WTC11 (cell line): ENCODE measurements at places on chromosomes 16 and 17. TPM values are rescaled to one million over a fixed set of nuclear protein-coding genes. Genes with fewer than 3 reads are reported as not detected.

DNA sequence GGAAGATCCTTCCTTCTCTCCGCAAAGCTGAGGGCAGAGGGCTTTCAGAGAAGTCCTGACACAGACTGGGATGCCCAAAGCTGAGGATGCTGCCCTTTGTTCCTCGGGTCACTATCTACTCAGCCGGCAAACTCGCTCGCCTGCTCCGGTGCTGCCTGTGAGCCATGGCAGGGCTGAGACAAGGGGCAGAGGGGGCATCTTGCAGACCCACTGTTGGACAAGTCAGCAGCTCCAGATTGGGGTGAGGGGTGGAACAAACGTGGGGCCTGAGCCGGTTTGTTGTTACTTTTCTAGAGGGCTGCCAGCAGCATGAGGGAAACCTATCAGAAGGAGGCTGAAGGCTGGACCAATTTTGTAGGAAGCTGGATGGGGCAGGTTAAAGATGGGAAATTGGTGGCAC lies 47.1 kb upstream of the PIK3R6 start:
- H3K27me3 ChIP-seq = peaks cover 4% of the 10 kb centered on the region; the same call in 1 of the 2 replicates
- H3K4me3 ChIP-seq = no peak overlapping the region
- H3K27ac ChIP-seq = no peak overlapping the region
- no peak for DNase-seq
- H3K4me1 ChIP-seq = no peaks in the 10 kb centered on the region
- H3K36me3 ChIP-seq = peaks cover 10% of the 10 kb centered on the region

DNA sequence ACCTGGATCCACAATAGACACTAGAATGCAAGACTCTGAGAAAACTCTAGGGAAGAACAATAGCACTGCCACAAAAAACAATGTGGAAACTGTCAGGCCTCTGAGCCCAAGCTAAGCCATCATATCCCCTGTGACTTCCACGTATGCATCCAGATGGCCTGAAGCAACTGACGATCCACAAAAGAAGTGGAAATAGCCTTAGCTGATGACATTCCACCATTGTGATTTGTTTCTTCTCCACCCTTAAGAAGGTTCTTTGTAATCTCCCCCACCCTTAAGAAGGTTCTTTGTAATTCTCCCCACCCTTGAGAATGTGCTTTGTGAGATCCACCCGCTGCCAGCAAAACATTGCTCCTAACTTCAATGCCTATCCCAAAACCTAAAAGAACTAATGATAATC lies 39.2 kb upstream of the TNRC6C start:
- peaks cover 3% of the 10 kb centered on the region for H3K27me3 ChIP-seq
- H3K27ac ChIP-seq = peak overlapping the region; percentile 12
- no peak overlapping the region for H3K4me3 ChIP-seq
- H3K36me3 ChIP-seq = peaks cover 11% of the 10 kb centered on the region
- DNase-seq = no peak

DNA sequence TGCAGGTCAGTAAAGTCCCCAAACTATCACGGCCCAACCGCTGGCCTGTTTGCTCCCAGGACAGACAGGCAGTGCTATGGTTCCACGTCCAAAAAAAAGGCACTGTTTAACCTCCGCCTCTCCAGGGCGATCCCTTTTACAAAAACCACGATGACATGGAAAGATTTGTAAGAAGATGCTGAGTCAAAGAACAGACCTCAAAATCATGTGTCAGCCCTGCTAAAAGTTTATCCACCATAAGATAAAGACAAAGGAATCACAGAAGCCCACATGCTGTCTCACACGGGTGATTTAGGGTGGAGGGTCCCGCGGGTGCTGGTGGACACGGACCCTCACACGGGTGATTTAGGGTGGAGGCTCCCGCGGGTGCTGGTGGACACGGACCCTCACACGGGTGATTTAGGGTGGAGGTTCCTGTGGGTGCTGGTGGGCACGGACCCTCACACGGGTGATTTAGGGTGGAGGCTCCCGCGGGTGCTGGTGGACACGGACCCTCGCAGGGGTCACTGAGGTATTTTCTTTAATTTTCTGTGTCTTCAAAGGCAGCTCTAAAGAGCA lies 117.2 kb upstream of the METRNL start:
- no peak overlapping the region; the same call in 1 of the 2 replicates for H3K27ac ChIP-seq
- H3K4me3 ChIP-seq = 0 out of 2 replicates have a peak overlapping the region, but pooled peaks have one; percentile 49
- H3K4me1 ChIP-seq = peaks cover 10% of the 10 kb centered on the region
- peaks cover 11% of the 10 kb centered on the region; the same call in 1 of the 2 replicates for H3K36me3 ChIP-seq

GRCh38 chr16:372302-372983 lies 2.1 kb upstream of the MRPL28 start:
- DNase-seq = no peak
- no peaks in the 10 kb centered on the region for H3K27me3 ChIP-seq
- H3K36me3 ChIP-seq = peaks cover 19% of the 10 kb centered on the region
- H3K4me1 ChIP-seq = peaks cover 11% of the 10 kb centered on the region
- no peak overlapping the region for H3K4me3 ChIP-seq

The VTN gene
- total RNA-seq = 0.82 to 1.6 TPM (median 1.3 TPM) in 3 replicates

The TMC8 gene
- 2.9 to 3.7 TPM (median 3.1 TPM) in 3 replicates for total RNA-seq

The HIC1 gene
- 0.37 to 0.46 TPM (median 0.39 TPM) in 3 replicates for total RNA-seq
